ENCODE measurements at places on chromosomes 5 and 9.

- no peak for DNase-seq
These were observed 98.4 kb downstream of the C9orf152 start for GRCh38 chr9:110109333-110110092.

DNA sequence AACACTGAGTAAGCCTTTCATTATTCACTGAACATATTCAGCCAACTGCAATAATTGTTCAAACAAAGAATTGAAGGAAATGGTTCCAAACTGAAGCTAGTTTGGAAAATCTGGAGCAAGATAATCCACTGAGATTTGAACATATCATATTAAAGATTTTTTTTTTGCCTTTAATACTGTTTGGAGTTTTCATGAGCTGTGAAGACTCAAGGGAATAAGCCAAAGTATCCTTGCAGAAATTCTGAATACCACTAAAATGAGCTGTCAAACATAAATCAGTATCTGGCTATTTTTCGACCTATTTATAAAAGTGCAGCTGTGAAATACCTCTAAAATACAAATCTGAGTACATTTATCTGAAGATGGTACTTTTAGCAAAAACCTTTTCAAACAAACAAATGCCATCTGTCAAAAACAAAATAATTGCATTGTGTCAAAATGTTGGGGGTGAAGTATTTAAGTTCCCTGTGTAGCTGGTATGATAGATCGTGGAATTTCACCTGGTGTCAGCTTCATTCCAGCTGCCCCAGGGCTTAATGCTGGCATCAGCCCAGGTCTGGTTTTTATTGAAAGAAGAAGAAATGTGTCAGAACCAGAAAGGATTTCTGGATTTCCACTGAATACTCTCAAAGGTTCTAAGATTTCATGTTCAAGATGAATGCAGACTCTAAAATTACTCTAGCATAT lies 149.0 kb upstream of the GRAMD2B start:
- no peak for DNase-seq

GRCh38 chr5:136563489-136563888 lies 198.1 kb upstream of the TRPC7 start:
- no peak for DNase-seq

DNA sequence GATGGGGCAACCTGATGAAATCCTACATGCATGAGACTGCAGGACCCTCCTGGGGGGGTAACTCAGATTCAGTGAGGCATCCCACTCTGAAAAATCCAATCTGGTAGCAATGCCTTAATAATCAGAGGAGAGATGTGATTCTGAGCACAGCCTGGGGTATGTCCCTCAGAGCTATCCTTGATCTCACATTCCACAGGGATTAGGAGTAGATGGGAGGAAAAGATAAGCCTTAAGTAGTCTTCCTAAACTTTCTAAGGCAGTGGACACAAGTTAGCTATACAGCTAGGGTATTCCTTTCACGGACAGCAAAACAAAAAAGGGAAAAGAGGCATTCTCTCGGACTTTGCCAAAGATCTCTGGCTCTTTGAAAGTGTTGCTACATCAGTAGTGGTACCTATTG lies 3.9 kb upstream of the SPATA9 start:
- peak; percentile 27 for DNase-seq

DNA sequence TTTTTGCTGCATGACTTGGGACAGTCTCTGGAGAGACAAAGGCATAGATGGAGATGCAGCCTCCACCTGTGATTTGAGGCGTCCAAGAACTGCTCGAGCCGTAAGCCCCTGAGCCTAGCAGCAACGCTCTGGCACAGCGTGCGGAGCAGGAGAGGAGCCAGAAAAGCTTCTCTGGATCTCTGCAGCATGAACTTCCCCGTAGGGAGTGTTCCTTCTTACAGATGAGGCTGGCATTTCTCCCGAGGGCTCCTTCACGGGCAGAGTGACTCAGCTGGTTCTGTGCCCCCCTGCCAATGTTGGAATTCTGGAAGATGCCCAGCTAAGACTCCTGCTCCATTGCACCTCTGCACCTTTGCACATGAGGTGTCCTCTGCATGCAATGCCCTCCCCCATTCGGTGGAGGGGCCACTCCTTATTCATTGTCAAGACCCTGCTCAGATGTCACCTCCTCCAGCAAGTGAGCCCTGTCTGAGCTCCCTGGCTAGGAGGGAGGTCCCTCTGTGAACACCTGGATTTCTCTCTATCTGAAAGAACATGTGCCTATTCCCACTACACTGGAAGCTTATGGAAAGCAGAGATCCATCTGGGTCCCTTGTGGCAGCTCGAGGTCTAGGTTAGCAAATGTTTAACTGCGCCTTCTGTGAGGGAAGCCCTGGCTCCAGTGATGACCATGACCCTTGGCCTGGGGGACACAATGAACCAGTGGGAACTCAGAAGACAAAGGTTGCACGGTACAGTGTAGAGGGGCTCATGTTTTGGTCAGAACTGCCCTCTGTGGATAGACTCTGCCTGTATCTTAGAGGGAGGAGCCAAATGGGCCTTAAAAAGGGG lies 39.6 kb downstream of the SH3PXD2B start:
- DNase-seq, result peak; percentile 58

DNA sequence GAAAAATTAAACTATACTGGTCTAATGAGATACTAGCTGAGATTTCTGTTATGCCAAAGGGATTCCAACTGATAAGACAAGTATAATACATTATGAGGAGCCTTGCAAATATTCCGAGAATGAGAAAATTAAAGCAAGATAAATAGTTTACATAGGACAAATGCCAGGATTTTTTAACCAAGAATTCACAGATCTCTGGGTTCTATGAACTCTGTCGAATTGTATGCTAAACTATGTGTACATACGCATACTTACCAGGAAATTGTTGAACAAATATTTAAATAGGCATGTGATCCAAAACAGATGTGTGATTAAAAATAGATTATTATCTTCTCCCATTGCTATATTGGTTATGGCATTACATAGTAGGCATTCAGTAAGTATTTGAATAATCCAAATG lies 616.6 kb downstream of the GABRG2 start:
- DNase-seq, result no peak

DNA sequence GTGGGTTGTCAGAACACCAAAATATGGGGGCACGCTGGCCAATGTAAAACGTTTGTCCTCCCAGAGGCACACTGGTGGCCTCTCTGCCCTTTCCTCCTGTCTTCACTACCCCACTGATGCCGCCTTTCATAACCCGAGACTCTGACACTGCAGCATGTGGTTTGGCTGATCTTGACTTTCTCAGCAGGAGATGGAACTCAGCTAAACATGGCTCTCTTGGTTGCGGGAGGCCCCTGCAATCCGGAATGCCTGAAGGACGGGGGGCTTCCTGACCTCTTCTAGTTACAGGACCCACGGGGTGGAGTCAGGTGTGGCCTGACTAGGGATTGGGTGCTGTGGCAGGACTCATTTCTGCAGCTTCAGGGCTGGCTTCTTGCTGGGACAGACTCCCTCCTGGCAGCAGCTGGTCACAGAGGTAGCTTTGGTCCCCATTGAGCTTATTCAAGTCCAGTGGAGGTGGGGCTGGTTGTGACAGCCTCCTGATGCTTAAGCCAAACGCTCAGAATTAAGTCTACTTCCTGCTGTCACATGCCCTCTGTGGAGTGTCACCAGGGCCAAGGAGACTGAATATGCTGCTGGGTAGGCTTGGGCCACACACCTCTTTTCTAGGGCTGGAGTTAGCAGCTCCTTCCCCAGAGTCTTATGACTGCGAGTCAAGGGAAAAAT lies 44.2 kb downstream of the NXNL2 start:
- peak; percentile 23 for DNase-seq

GRCh38 chr5:16467363-16468219 lies 2.0 kb upstream of the ZNF622 start:
- peak; percentile 48 for DNase-seq

DNA sequence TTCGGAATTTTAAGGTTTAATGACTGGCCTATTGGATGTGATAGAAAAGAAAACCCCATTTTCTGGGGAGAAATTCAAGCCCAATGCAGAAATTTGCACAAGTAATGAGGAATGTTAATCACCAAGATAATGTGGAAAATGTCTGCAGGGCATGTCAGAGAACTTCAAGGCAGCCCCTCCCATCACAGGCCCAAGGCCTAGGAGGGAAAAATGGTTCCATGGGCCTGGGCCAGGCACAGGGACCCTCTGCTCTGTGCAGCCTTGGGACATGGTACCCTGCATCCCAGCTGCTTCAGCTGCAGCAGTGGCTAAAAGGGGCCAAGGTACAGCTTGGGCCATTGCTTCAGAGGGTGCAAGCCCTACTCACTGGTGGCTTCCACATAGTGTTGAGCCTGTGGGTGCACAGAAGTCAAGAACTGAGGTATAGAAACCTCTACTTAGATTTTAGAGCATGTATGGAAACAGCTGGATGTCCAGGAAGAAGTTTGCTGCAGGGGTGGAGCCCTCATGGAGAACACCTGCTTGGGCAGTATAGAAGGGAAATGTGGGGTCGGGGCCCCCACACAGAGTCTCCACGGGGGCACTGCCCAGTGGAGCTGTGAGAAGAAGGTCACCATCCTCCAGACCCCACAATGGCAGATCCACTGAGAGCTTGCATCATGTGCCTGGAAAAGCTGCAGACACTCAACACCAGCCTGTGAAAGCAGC lies 12.2 kb downstream of the FBXO10 start:
- DNase-seq, result no peak

GRCh38 chr9:117772960-117773359 lies 68.8 kb downstream of the TLR4 start:
- DNase-seq, result peak; percentile 46

DNA sequence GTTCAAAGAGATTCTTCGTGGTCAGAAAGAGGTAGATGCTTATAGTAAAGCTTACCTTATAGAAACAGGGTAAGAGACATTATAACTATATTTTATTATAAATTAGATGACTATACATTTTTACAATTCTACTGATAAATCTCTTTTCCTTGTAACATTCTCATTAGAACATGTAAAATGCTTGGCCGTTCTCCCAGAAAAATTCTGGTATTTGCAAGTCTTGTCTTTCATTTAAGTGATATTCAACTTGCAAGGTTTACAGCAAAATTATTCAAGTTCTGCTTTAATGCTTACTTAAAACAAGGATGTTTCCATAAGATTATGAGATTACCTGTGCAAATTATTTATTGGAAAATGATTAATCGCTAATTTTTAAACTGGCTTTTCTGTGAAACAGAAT lies 41.3 kb upstream of the CDH18 start:
- no peak for DNase-seq

- DNase-seq, result no peak
These were observed 53.1 kb upstream of the IER5L start for GRCh38 chr9:129231022-129231739.

GRCh38 chr5:175855041-175855720 lies 16.2 kb upstream of the CPLX2 start:
- DNase-seq, result no peak

- DNase-seq, result no peak
These were observed 247.3 kb downstream of the MAN2A1 start for GRCh38 chr5:109936996-109937395.

DNA sequence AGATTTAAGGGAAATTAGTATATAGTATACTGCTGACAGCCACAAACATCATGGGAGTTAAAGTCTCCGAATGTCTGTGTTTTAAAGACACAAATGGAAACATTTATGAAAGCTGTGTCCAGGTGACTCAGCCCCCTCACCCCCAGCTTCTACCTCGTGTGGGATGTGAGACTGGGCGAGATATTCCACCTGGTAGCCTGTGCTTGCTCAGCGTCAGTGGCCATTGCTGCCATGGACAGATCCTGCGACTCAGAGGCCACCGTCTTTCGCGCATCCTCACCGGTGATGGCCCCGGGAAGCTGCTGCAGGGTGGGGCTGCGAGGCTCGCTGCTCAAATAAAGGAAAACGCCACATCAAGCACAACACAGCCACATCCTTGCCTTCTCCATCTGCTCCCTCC lies 31.2 kb upstream of the EXOC3 start:
- no peak for DNase-seq

DNA sequence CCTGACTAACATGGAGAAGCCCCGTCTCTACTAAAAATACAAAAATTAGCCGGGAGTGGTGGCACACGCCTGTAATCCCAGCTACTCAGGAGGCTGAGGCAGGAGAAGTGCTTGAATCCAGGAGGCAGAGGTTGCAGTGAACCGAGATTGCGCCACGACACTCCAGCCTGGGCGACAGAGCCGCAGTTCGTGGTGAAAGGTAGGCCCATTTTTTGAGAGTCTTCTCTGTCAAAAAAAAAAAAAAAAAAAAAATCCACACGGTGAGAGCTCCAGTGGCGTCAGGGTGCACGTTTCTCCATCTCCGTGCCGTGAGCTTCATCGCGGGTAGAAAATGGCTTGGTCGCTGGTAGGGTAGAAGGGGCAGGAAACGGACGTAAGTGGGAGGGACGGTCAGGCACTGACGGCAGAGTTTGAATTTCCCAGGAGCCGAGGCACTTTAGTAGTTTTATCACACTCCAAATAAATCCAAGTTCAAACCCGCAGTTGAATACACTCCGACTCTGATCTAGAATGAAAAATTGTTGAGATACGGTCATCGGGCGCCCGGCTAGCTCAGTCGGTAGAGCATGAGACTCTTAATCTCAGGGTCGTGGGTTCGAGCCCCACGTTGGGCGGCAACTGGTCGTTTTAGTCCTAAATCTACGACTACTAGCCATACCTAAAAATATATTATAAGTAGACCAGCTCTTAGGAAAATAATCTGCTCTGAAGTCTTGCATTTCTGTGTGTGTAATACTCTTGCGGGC lies 2.4 kb upstream of the TRIM7 start:
- DNase-seq, result peak; percentile 95

GRCh38 chr5:158423623-158424200 lies 564.8 kb upstream of the CLINT1 start:
- DNase-seq, result peak; percentile 84

- DNase-seq, result no peak
These were observed 103.3 kb downstream of the AUH start for GRCh38 chr9:91258451-91258850.

DNA sequence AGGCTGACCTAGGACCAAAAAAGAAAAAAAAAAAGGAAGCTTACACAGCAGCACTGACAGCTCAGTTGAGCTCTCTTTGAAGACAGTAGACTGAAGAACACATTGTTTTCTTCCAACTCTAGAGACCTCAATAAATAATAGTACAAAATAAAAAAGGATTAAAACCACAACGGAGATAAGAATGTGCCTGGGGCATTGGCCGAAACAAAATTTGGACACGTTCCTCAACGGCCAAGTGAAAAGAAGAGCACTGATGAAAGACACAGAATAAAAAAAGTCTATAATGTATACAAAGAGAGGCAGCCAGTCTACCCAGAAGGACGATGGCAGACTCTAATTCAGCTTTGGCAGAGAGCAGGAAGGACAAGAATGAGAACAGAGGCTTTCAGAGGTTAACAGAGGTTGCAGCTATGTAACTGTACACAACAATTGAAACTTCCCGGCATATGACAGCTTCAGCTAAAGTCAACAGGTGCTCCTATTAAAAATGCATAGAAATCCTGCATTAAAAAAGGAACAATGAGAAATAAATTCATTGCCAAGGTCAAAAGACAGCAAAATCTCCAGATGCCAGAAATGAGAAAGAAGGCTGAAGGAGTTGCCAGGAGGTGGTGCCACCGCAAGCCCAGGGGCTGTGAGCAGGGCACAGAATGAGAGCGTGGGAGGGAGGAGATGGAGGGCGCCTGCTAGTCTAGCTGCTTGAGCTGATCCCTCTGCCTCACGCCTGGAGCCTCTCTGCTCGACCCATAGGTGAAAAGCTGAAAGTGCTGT lies 113.9 kb downstream of the DCP2 start:
- DNase-seq, result no peak

- DNase-seq, result no peak
These were observed 331.2 kb downstream of the TLE4 start for GRCh38 chr9:79902825-79903600.

Measured in fibroblast of skin of scalp (primary cell).